Midbrain (tissue), 1 donor: ENCODE measurements at places on chromosomes 1 and 21.

GRCh38 chr1:166858726-166859419, 17.2 kb downstream of the TADA1 start:
- DNase-seq, result peak; percentile 77

DNA sequence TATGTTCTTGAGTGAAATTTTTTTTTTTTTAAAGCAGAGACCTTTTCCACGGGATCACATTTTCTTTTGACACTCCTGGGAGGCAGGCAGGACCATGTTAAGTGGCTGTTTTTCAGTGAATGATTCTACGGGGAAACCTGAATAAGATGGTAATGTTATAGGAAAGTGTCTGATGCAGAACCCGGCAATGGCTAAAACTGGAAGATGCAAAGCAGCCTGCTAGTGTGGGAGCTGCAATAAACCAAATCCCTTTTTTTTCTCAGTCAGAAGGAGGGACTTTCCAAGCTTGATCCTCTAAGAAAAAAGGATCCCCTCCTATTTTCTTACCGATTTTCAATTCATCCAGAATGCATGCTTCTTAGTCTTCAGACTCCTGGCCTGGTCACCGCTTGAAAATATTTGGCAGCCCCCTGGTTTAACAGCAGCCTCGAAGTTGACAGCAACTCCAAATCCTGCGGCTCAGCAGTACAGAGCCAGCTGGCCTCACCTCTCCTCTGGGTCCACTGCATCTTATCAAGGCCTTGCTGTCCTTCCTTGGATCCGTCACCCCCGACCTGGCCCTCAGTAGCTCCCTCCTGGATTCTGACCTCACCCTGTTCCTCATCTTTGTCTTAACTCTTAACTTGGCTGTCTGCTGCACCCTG, 5.6 kb downstream of the MX2 start:
- DNase-seq, result no peak

GRCh38 chr1:25109531-25109951, 122.8 kb downstream of the SYF2 start:
- DNase-seq, result no peak

DNA sequence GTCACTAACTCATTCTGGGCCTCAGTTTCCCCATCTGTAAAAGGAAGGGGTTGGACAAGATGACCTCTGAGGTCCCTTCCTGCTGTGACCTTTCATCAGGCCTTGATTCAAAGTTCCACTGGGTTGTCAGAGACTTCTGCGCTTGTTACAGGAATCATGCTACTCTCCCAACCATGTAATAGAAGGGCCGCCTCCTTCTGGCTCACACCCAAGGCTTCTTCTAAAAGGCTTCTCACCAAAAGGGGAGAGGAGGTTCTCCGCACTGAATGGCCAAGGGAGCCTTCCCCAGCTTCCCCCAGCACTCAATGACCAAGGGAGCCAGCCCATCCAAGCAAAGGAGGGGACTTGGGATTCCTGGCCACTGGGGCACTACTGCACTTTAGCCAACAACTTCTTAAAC, 42.7 kb downstream of the GRHL3 start:
- DNase-seq, result no peak

DNA sequence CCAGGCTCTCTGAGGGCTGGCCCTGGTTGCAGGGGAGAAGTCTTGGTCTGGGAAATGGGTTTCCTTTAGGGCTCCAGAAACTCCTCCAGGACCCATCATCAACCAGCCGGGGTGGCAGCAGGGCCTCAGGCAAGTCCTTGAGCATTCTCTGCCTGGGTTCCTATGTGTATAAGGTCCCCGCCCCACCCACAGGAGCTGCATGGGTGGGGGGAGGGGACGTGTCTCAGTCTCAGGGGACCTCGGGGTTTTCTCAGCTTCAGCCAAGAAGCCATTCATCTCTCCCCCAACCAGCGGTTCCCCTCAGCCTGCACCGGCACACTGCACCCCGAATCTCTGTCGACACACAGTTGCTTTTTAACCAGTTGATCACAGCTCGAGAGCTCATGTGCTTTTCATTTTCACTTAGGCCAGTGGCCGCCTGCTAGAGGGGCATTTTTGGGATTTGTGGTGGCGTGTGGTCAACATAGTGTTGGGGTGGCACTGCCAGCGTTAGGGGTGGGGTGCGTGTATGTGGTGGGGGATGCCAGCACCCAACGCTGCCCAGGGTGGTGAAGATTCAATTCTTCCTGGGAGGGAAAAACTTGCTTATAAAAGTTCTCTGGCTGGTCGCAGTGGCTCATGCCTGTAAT, 6.5 kb downstream of the RUNX3 start:
- no peak for DNase-seq

DNA sequence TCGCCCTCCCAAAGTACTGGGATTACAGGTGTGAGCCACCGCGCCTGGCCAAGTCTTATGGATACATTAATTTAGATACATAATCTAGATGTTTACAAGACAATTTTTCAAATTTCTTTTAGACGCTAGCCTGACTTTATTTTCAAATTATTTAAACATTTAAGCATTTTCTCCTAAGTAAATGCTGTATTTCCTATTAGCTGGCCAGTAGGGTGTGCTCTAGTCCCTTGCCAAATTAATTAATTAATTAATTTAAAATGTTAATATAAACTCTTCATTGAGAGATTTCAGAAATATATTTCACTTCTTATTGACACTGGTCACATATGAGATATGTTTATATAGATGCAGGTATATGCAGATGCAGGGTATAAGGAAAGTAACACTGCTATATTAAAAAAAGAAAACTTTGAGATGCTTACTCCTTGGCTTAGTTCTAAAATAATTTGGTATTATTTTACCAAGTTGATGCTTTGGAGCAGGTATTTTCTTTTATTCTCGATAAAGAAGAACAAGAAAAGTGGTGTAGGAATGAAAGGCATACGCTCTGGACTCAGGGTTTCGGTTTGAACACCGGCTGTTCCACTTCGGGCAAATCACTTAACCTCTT, 5.2 kb upstream of the ERRFI1 start:
- no peak for DNase-seq

DNA sequence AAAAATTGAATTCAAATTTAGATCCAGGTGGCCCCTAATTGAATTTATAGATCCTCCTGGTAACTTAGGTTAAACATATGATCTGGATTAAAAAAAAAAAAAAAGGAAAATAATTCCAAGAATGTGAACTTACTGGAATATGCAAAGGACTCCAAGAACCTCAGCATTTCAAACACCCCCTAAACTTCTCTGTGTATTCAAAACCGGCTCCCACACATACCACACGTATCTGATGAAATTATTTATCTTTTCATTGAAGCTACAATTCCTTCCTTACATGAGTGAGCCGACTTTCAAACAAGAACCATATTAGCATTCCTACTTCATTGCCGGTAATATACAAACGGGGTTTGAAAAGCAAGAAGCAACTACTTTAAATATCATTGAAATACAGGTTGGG, 61.4 kb upstream of the FMN2 start:
- DNase-seq, result no peak

- DNase-seq, result no peak
These were observed 927 bp downstream of the UAP1 start for GRCh38 chr1:162562470-162562828.

DNA sequence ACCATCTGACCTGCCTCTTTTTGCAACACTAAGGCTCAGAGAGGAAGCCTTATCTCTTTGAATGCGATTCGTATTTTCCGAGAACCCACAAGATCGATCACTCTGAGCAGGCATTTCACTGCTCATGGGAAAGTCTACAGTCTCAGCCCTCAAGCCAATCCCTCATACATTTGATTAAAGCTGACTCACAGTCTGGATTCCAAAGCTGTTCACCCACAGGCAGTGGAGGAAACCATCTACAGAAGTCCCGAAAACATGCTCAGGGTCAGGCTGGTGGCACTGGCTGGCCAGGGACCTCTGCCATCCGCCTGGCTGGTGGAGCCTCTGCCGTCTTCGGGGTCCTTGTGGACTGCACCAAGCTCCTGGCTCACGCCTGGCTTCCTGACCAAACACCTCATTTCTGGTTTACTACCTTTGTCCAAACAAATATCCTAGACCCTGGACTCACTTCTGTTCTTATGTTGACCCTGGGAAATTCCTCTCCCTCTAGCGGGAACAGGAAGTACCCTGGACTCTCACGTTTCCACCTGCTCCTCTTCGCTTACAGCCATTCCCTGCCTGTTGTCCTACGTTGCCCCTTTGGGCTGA, 650.0 kb downstream of the SMYD3 start:
- DNase-seq, result no peak

DNA sequence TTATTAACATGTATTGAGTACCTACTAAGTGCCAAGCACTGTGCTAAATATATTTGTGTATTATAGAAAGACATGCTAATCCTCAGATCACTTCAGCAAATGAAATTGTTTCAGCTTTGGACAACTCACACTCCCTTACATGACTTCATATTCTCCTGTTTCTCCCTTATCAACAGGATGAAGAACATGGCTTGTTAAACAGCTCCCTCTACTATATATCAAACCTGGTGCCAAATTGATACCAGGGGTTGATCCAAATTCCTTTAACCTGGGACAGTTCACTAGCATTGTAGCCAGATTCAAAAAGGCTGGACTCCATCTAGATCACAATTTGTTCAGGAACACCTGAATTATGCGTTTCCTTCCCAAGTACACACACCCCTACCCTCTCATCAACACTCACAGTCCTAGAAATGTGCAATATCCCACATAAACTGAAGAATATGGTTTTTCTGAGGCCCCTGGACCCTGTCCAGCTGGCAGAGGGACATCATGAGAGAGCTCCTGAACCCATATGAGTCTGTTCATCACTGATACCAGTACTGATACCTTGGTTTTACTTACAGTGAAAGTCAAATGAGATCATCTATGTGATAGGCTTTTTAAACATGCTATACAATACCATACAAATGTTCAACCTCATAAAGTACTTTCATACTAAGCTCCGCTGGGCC, 47.0 kb upstream of the PALMD start:
- DNase-seq, result no peak

DNA sequence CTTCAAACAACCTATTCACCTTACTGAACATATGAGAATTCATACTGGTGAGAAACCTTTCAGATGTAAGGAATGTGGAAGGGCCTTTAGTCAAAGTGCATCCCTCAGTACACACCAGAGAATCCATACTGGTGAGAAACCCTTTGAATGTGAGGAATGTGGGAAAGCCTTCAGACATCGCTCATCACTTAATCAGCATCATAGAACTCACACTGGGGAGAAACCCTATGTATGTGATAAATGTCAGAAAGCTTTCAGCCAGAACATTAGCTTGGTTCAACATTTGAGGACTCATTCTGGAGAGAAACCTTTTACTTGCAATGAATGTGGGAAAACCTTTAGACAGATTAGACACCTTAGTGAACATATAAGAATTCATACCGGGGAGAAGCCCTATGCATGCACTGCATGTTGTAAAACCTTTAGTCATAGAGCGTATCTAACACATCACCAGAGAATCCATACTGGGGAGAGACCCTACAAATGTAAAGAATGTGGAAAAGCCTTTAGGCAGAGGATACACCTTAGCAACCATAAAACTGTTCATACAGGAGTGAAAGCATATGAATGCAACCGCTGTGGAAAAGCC, 13.2 kb upstream of the EXO5 start:
- DNase-seq, result no peak

- DNase-seq, result no peak
These were observed 47.2 kb downstream of the VPS26C start for GRCh38 chr21:37219761-37220432.

DNA sequence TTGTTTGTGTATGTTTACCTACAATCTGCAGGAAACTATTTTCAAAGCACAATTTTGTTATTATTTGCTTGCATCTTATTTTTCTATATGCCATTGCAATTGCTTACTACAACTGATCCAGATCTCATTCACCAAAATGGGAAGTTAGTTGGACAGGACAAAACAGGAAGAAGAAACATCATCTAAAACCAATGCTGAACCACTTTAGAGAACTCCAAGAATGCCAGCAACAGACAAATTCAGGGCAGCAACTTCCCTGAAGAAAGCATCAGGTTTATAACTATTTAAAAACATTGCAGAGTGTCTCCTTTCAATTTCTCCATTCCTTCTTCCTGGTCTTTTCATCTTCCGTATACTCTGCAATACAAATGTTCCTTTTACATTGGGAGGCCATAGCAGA, 82.4 kb upstream of the SMYD2 start:
- DNase-seq, result peak; percentile 26

DNA sequence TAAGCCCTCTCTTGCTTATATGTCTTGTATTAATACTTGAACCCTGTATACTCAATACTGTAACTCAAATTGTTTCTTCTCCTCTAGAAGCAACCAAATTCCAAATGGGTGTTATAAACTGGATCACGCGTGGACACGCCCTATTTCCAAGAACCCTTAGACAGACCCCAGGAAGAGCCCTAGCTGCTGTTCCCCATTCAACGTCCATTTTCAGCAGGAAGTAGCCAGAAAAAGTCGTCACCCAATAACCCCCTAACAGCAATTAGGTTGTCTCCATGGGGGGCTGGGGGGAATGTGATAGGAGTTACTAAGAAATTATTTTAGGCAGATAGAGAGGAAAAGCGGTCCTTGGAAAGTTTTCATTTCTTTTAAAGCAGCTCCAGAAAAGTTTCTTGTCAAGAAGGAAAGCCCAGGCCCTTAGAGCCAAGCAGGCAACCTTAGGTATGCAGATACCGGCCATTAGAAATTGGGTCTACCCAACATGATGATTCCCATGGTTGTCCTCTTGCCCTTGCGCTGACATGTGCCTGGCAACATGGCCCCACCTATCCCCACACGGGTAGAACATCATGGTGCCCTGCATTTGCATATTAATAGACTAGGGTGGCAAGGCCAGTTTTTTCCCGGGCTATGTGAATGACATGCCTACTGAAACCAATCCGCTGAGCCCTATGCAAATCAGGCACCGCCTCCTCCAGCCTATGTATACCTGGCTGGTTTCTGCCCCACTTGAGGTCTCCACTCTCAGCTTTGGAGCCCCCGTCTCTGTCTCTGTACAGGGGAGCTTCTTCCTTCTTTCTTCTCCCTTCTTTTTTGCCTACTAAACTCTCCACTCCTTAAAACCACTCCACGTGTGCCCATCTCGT, 4.0 kb upstream of the CD46 start:
- DNase-seq, result no peak

- DNase-seq, result no peak
These were observed 103.9 kb upstream of the DNAH14 start for GRCh38 chr1:224825525-224826000.

GRCh38 chr1:23791516-23792047, 637 bp downstream of the LYPLA2 start:
- no peak for DNase-seq

GRCh38 chr1:60257531-60257930, 184.0 kb upstream of the C1orf87 start:
- DNase-seq, result no peak

GRCh38 chr1:184974056-184974836, at the start of gene NIBAN1:
NIBAN1 (minus strand) TSS chr1:184974508; CDS start chr1:184974356, 152 bp downstream.
- DNase-seq, result no peak

GRCh38 chr1:14112613-14113012, 412.6 kb downstream of the PRDM2 start:
- DNase-seq, result no peak
